Bronchial epithelial cell (primary cell): ENCODE measurements at places on chromosomes 13 and 19.

- peak; percentile 27 for DNase-seq
These were observed 3.5 kb downstream of the RASA3 start for GRCh38 chr13:114128624-114129522.

- DNase-seq: peak; percentile 90
These were observed 75.8 kb upstream of the UBAC2 start for GRCh38 chr13:99124794-99125316.

- peak; percentile 2 for DNase-seq
These were observed 20.3 kb upstream of the CACNA1A start for GRCh38 chr19:13526552-13526951.

DNA sequence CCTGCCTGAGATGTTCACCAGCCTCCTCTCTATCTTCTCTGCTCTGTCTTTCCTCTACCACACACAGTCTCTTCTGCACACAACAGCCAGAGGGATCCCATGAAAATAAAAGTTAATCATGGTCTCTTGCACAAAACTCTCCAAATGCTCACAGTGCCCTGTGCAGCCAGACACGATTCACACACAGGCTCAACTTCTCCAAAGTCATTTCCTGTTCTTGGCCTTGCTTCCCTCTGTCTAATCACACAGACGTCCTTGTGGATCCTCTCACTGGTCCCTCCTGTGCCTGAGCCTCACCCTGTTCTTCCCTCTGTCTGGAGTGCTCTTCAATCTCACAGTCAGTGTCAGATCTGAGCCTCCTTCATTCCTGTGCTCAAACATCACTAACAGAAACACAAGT is 7.8 kb downstream of the SIGLEC12 start:
- DNase-seq: no peak

DNA sequence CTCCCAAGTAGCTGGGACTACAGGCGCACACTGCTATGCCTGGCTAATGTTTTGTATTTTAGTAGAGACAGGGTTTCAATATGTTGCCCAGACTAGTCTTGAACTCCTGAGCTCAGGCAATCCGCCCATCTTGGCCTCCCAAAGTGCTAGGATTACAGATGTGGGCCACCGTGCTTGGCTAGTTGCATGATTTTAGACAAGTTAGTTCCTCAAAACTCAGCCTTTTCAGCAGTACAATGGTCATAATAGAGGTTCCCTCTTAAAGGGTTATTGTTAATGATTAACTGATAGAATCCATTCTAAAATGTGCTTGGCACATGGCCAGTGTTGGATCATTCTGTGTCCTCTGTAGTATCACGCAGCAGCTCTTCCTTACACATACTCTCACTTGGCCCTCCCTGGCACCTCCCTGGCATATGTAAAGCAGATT is 19.5 kb upstream of the IFT88 start:
- DNase-seq: no peak

- no peak for DNase-seq
These were observed 21.1 kb upstream of the POMP start for GRCh38 chr13:28637714-28638355.

GRCh38 chr19:38394488-38394887 is 6.0 kb downstream of the SPRED3 start:
- DNase-seq: peak; percentile 49

DNA sequence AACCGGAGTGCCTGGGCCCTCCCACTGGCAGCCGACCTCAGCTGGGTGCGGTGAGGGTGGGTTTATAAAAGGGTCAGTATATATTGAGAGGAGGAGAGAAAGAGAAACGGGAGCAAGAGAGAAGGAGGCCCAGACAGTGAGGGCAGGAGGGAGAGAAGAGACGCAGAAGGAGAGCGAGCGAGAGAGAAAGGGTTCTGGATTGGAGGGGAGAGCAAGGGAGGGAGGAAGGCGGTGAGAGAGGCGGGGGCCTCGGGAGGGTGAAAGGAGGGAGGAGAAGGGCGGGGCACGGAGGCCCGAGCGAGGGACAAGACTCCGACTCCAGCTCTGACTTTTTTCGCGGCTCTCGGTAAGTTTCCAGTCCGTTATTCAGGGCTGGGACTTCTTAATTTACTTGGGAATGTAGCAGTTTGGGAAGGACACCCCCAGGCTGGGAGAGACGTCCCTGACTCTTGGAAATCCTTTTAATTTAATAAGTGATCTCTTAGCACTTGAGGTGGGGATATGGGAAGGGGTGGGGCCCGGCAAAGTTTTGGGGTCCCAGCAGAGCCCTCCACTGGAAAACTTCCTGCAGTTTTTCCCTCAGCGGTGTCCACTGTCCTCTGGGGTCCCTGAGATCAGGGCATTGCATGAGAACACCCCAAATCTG is at the start of gene EMP3:
TSS of gene EMP3 (plus strand) at position 288 of the 646 bp plus-strand sequence. CDS start 1,293 bp downstream, outside the sequence.
- peak; percentile 62 for DNase-seq
